NCI-H1105 treated with DMSO at 0.1 percent for 48 hours (cell line): ENCODE measurements at places on chromosomes 13 and 19.
A peak's percentile ranks its signal among the peaks of the same experiment; 100 is the strongest.

GRCh38 chr19:7337380-7338194 lies 11.2 kb upstream of the ARHGEF18 start:
- DNase-seq: no peak

- DNase-seq: no peak
These were observed 81.6 kb upstream of the CSNK1A1L start for GRCh38 chr13:37187105-37187504.

DNA sequence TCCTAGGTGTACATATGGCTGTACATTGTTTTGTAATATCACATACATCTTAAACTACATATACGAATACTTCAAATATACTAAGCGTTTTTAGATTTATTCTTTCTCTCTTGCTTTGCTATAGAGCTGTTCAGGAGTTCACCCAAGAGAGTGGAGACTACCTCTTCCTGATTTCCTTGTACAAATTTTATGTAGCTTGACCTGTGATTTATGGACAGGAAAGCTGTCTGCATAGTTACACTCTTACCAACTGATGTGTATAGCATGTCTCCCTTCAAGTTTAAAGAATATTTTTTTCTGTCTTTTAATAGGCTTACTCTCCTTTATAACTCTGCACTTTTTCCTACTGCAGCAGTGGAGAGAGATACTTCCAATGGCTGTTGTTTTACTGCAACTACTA lies 428.7 kb downstream of the NDFIP2 start:
- no peak for DNase-seq

DNA sequence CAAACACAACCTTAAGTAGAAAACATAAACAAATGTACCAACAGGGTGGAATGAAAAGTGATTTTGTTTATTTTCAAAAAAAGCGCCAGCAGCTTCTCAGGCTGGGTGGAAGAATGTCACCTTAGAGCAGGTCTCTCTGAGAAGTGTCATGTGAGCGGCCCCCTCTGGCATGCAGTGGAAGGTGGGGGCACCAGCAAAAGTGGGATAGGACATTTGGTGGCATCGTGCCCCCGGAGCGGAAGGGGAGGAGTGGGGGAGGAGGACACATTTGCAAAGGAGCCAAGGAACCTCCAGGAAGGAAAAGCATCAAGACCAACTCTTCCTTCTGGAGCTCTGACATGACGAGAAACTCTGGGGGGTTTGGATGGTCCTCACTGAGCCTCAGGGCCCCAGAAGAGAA lies 635.3 kb downstream of the UQCRFS1 start:
- DNase-seq: no peak

DNA sequence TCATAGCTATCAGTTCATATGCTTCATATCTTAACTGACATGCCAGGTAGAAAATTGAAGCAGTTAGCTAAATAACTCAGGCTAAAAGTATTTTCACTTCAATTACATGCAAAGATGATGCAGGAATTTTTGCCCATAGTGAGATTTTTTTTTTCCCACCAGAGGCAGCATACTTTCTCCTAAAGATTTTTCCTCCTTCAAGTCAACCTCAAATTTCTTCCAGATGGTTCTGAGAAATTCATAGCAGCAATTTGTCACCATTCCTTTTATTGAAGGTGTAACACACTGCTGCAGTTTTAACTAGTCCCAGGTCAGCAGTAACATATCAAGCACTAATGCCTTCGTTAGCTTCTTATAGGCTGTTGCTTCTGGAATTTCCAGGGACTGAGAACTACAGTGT lies 141.9 kb downstream of the SUCLA2 start:
- DNase-seq: no peak

DNA sequence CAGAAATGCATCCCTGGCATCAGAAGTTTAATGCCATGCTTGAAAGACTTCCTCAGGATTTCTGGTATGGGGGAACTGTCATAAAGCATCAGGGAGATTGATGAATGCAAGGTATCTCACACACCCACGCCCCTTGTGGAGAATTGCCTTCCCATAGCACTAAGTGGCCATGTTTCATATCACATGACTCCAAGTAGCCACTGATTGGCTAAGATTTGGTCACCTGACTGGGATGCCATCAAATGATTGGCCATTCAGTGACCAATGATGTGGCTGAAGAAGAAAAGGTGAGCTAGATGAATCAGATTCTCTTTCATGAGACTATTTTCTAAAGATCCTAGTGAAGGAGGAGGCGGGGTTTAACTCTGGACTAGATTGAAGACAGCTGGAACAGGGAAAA lies 7.3 kb downstream of the KLK8 start:
- DNase-seq: no peak

DNA sequence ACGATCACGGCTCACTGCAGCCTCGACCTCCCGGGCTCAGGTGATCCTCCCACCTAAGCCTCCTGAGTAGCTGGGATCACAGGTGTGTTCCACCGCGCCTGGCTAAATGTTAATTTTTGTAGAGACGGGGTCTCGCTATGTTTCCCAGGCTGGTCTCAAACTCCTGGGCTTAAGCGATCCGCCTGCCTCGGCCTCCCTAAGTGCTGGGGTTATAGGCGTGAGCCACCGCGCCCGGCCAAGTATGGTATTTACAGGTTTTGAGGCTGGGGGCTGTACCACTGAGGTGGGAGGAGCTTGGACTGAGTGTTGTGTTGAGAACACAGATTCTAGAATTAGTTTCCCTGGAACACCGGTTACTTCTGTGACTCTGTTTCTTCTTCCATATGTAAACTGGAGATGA lies 452 bp upstream of the PPM1N start:
- no peak for DNase-seq

DNA sequence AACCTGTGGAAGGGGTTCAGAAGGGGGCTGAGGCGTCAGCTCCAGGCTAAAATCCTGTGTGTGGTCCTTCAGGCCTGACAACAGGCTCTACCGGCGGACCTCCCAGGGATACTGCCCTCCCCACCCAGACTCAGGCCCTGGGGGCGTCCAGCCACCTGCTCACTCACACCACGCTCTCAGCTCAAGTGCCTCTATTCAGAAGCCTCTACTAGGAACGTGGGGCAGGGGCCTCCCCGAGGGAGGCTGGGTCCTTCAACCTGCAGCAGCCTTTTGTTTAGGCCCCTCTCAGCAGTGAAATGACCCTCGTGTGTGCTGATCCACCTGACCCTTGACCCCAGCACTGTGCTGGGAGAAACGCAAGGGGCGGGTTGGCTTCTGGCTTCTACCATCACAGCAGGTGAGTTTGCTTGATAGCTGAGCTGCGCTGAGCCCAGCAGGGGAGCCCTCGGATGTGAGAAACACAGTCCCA lies 10.6 kb downstream of the PLPP2 start:
- no peak for DNase-seq

DNA sequence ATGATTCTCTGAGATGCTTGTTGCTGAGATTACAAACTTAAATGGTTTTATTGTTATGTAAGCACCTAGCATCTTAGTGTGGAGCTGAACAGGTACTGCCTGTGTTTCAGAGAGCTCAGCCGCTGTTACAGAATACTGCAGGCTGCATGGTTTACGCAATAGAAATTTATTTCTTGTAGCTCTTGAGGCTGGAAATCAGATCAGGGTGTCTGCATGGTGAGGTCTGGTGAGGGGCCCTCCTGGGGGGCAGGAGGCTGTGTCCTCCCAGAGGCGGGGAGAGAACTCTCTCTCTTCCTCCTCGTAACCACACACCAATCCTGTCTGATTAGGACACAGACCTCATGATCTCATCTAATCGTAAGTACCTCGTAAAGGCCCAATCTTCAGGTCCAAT lies 13.1 kb downstream of the ATP11A start:
- no peak for DNase-seq

DNA sequence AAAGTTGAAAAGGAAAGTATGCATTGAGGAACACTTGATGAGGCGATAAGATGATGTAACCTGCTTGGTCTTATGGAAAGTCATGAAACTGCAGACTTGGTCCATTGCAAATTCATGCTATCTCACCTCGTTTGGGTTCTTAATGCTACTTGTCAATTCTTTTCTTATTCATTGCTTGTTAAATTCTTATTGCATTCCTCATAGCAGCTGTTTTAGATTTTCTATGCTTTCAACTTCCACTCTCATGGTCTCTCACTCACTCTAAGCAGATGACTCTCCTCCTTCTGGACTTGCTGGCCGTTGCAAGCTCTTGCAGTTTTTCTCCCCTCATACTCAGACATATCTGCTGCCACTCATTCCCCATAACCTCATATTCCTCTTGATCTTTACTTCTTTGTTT lies 67.8 kb upstream of the CSNK1A1L start:
- no peak for DNase-seq

DNA sequence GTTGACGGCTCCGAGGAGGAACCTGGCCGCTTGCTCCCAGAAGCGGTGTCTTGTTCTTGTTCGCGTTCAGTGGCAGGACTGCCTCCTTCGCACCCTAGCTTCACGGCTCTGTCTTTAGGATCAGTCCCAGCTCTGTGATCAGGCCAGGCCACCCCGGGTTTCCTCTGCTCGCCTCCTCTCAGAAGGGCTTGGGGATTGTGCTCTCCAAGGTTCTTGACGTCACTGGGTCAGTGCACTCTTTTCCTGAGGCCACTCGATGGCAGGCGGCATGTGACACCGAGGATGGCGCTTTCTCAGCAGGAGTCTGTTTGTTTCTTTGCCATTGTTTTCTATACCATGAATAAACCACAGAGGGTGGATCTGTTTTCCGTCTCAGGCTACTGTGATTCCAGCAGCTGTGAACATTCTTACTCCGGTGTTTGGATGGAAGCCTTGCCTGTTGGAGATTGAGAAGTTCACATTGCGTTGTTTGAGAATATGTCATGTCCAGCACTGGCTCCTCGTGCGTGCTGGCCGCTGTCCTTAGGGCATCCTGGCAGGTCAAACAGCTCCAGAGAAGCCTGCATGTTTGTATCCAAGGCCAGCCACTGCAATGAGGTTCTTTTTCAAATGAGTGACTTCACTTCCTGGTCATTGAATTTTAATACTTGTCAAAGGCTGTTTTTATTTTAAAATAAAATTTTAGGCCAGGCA lies 44.5 kb downstream of the SLC7A9 start:
- no peak for DNase-seq

DNA sequence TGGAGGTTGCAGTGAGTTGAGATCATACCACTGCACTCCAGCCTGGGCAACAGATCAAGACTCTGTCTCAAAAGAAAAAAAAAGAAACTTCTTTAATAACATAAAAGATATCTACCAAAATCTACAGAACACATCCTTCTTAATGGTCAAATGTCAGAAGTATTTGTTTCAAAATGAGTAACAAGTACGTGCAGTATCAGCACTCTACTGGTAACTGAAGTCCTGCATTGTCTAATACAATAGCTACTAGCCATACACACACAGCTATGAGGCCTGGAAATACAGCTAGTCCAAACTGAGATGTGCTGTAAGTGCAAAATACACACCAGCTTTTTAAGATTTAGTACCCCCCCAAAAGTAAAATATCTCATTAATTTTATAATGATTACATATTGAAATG lies 88.1 kb downstream of the TSC22D1 start:
- DNase-seq: no peak

GRCh38 chr13:93289842-93290241 lies 63.2 kb downstream of the GPC6 start:
- no peak for DNase-seq

DNA sequence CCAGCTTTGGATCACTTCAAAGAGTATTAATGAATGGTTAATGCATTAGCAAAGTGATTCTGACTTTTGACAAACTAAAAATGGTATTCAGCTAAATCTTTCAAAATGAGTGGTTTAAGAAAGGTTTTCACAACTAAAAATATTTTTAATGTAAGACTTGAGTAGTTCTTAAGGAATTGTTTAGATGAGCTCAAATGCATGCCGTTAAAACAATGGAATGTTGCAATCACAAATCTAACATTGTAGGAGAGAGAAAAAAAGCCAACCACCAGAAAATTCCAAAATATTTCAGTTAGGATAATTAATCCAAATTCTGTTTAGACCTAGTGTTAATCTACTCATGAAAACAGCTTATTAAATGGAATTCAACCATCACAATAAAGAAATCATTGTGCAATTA lies 1044.8 kb upstream of the SLC10A2 start:
- no peak for DNase-seq

- no peak for DNase-seq
These were observed at the start of gene CNMD for GRCh38 chr13:52739468-52740071. TSS of gene CNMD (minus strand) at chr13:52739820. CDS start at chr13:52739701, 119 bp downstream.

DNA sequence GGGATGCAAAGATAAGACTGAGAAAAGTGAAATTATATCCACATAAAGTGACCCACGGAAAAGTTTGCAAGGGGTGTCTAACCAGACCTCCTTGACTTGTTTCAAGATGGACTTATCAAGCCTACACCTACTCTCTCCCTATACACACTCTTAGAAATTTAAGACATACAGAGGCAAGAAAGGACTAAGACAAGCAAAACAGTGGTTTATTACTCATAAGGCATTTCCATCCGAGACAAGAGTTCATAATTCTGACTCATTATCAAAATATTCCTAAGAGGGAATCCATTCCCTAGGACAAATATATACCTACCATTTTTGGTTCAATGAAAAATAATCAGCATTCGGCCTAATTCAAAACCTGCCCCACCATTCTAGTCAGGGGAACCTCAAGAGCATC lies 232.6 kb upstream of the GPC6 start:
- DNase-seq: no peak

- DNase-seq: no peak
These were observed 4.3 kb upstream of the LATS2 start for GRCh38 chr13:21065686-21066085.

GRCh38 chr13:33017323-33017929 lies 1.2 kb downstream of the KL start:
- no peak for DNase-seq

GRCh38 chr13:61463024-61463423 lies 47.4 kb upstream of the PCDH20 start:
- DNase-seq: no peak

GRCh38 chr19:46674416-46675178 lies 13.6 kb upstream of the DACT3 start:
- no peak for DNase-seq

DNA sequence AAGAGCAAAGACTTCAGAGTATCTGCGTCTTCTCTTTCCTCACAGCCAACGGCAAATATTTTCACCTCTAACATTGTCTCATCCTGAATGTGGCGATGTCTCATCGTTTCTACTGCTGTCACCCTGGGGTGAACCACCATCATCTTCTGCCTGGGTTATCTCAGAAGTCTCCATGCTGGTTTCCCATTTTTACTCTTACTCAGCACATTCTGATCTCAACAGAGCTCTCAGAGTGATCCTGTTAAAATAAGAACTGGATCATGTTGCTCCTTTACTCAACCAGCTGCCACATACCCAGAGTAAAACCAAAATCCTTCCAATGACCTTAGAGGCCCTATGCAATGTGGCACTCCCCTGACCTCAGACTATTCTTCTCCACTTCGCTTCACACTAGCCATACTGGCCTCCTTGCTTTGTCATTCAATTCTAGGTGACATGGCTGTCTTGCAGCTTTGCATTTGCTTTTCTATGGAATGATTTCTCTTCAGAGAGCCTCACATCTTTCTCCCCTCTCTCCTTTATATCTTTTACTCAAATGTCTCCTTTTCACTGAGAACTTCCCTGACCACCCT lies 7.8 kb upstream of the OLFM4 start:
- no peak for DNase-seq

DNA sequence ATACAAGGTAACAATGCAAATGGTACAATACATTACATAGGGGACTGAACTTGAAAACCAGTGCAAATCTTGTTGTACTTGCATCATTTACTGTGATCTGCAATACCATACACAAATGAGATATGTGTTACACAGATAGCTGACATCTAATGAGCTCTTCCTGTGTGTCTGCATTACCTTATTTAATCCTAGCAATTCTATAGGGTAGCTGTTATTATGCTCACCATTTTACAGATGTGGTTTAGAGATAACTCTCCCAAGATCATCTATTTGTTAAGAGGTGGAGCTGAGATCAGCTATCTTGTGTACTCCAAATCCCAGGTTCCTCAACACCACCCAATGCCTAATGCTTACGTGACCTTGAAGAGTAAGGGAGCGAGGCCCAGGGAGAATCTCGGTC lies 21.4 kb upstream of the SERP2 start:
- DNase-seq: no peak

GRCh38 chr19:45780146-45780447 lies 2.2 kb downstream of the DMPK start:
- DNase-seq: peak; percentile 53
